Activated CD4-positive, alpha-beta memory T cell treated with anti-CD3 and anti-CD28 coated beads, Interleukin-2, amount 10 ng/mL, durations not matched to agents 7 days and 5 days (primary cell): ENCODE measurements at places on chromosomes 2 and 18. TPM values are rescaled to one million over a fixed set of nuclear protein-coding genes. Genes with fewer than 3 reads are reported as not detected.

The UGT1A8 gene
- not detected for total RNA-seq

The PTGR3 gene
- total RNA-seq = 41.4 TPM

The ADRA2B gene
- not detected for total RNA-seq

The FAM161A gene
- total RNA-seq = 2.5 TPM

The EVA1A gene
- total RNA-seq = not detected

The FHOD3 gene
- total RNA-seq = not detected

The ELOA2 gene
- total RNA-seq = not detected

The NAT8 gene
- not detected for total RNA-seq

The C2orf66 gene
- 0.33 TPM for total RNA-seq

The DCDC2C gene
- not detected for total RNA-seq

The CYP27A1 gene
- not detected for total RNA-seq

The COL4A3 gene
- 0.13 TPM for total RNA-seq

The NMUR1 gene
- total RNA-seq = 3.9 TPM

The SLC30A3 gene
- 0.45 TPM for total RNA-seq

The MREG gene
- total RNA-seq = 15.1 TPM

The LGALSL gene
- 2.6 TPM for total RNA-seq

The KCNK3 gene
- total RNA-seq = not detected

The DOK6 gene
- total RNA-seq = not detected

The CLEC4F gene
- total RNA-seq = not detected

The FBLN7 gene
- total RNA-seq = 8.4 TPM

The TSPYL6 gene
- not detected for total RNA-seq

The FN1 gene
- 1.8 TPM for total RNA-seq

The REG3A gene
- not detected for total RNA-seq

The PSTPIP2 gene
- 7.9 TPM for total RNA-seq

The C2orf80 gene
- not detected for total RNA-seq

The ERCC3 gene
- 51.9 TPM for total RNA-seq

The GLI2 gene
- total RNA-seq = 0.43 TPM

The TEX44 gene
- not detected for total RNA-seq

The MYO7B gene
- total RNA-seq = 0.18 TPM

The PPP1CB gene
- total RNA-seq = 211 TPM

The HRH4 gene
- total RNA-seq = 0.43 TPM

The RRM2 gene
- total RNA-seq = 546 TPM

The SCYGR4 gene
- not detected for total RNA-seq

The GKN1 gene
- total RNA-seq = not detected

The FMNL2 gene
- 1.0 TPM for total RNA-seq

The LINC00305 gene
- total RNA-seq = not detected

The ALPI gene
- not detected for total RNA-seq

The PER2 gene
- 8.7 TPM for total RNA-seq
